AG09309 (cell line): ENCODE measurements at places on chromosomes 2 and 18.

- no peak for DNase-seq
Measured at GRCh38 chr2:21372654-21373053, 248.9 kb downstream of the TDRD15 start.

- DNase-seq = no peak
Measured at GRCh38 chr2:1990724-1991123, 246.4 kb upstream of the PXDN start.

DNA sequence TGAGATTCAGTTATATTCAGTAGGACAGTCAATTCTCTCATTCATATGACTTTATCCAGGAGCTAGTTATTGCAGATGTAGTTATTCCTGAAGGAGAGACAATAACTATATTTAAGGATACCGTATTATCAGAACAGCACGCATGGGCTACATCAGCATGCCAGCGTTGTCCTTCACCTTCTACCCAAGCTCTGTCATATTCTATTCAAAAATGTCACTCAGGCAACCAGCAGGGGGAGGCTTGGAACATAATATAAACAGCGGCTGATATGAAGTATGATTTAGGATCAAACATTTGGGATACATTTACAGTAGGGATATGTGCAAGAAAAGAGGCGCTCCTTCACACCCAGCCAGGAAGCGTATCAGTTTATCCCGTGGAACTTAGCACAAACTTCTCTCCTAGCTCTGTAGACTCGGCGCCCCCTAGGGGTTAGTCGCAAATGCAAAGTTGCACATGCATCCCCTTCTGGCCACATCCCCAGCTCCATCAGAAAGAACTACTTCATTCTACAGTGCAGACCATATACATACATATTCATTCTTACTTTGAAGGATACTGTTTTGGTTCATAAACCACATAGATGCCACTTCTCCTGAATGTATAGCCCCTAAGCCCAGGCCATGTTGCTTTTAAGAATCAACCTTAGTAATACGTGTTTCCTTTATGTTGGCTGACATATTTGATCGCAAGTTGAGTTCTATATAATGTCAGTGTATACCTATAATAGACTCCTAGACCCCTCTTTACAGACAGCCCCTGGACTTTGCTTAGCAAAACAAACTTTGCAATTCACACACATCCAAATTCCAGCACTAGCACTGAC, 759.4 kb downstream of the ADCYAP1 start:
- DNase-seq = no peak

DNA sequence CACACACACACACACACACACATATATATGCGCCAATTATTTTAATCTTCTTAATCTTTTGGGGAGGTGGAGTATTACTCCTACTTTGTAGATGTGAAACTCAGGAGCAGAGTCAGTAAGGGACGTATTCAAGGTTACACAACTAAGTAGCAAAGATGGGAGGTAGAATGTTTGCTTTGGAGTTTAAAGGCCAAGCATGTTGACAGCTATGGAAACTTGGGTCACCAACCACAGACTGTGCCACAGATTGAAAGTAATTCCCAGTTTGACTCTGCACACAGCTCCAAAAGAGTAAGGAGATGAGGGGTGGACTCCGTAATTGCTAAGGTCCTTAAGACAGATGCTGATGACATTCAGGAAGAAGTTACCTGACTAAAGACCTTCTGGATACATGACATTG, 124.8 kb upstream of the ITGB6 start:
- no peak for DNase-seq

- DNase-seq = no peak
Measured at GRCh38 chr2:233303252-233303651, 4.4 kb upstream of the SAG start.

GRCh38 chr2:150339282-150339681, 148.2 kb downstream of the RND3 start:
- DNase-seq = no peak

DNA sequence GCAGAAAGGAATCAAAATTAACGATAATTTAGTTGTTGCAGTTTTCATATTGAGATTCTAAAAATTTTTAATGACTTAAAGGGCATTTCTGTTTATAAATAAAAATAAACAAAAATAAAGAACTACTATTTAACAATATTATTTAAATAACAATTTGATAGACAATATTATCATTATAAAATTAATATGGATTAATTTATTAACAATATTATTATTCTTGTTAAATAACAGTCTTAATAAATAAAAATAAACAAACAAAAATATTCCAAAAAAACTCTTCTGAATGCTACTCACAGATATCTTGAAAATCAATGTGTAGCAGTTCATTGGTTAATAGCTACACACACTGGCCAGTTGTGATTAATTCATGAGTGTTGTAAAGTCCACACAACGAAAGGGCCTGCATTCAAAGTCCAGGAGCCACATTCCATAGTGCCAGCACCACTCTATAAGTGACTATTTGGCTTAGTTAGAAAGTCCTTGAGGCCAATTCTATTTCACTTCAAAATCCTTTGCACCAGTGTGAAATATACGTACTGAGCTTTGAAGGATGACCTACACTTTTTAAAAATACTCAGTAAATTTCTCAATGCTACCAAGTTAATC, 117.1 kb downstream of the ZNF521 start:
- DNase-seq = no peak

- no peak for DNase-seq
Measured at GRCh38 chr2:3282056-3282998, 95.3 kb downstream of the EIPR1 start.

GRCh38 chr2:192585418-192585817, 390.7 kb upstream of the TMEFF2 start:
- DNase-seq = no peak

DNA sequence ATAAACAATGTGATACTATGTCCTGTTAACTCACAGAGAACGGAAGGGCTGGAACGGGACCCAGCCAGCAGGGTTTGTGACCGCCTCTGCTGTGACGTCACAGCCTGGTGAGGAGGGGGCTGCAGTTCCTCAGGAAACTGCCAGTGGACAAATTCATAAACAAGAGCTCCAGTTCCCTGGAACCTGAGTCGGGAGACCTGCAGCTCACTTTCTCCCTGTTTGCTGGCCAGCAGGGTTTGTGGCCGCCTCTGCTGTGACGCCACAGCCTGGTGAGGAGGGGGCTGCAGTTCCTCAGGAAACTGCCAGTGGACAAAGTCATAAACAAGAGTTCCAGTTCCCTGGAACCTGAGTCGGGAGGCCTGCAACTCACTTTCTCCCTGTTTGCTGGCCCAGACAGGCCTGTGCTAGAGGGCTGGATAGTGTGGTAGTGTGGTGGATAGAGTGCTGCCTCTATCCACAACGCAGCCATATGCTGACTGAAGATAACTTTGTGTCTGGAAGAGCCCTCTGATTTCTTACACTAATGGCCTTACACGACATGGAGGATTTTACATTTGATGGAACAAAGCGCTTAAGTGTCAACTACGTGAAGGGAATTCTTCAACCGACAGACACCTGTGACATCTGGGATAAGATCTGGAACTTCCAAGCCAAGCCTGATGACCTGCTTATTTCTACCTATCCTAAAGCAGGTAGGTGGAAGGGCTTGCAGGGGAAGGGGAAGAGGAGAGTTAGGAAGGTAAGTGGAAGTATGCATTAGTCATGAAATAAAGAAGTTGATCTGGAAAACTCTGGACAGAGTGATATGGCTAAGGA, at the start of gene SULT1C4:
TSS of gene SULT1C4 (plus strand) at position 140 of the 816 bp plus-strand sequence. CDS start at position 524, 384 bp downstream.
- no peak for DNase-seq

- DNase-seq = no peak
Measured at GRCh38 chr2:145777297-145777696, 1257.4 kb upstream of the ZEB2 start.

GRCh38 chr2:68692511-68692910, 42.1 kb upstream of the ARHGAP25 start:
- DNase-seq = no peak

DNA sequence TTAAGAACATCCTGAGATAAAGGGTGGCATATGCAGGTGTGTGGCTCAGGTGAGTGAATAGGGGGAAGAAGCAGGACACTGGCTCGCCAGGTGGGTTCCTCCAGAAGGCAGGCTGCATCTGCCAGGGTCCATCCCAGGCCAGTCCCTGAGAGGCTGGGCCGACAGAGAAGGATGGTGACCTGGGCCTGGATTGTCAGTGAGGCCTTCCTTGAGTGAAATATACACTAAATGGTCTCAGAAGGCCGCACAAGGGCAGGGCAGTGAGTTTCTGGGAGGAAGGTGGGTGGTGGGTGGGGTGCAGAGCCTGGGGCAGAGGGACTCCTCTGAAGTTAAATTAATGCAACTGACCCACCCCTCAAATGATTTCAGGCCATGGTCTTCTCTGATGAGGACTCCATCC, 182.1 kb downstream of the ANKRD30B start:
- no peak for DNase-seq

- no peak for DNase-seq
Measured at GRCh38 chr2:53353135-53354114, 414.2 kb upstream of the CHAC2 start.

DNA sequence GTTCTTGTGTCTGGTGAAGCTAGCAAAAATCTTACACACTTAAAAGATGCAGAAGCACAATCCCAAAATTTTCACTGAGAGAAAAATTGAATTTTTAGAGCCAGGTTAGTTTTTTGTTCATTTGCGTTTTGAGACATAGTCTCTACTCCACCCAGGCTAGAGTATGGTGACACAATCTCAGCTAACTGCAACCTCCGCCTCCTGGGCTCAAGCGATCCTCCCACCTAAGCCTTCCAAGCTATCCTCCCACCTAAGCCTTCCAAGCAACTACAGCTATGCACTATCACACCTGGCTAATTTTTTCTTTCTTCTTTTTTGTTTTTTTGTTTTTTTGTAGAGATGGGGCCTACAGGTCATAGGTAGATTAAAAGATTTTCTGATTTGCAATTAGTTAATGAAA, 113.1 kb upstream of the RAB6C start:
- no peak for DNase-seq

GRCh38 chr2:27281442-27281841, 787 bp upstream of the TRIM54 start:
- no peak for DNase-seq
